Stimulated activated effector memory CD8-positive, alpha-beta T cell treated with anti-CD3 and anti-CD28 coated beads, Interleukin-12 subunit alpha, Interleukin-12 subunit beta, amount 100 ng/mL, for 72 hours (primary cell): ENCODE measurements at places on chromosomes 1 and 21.

- no peak for DNase-seq
Observed at GRCh38 chr1:84427250-84428188, 29.2 kb downstream of the DNASE2B start.

- DNase-seq: no peak
Observed at GRCh38 chr1:201552941-201553351, 14.0 kb downstream of the NAV1 start.

GRCh38 chr1:35860696-35861095, 22.3 kb upstream of the AGO1 start:
- no peak for DNase-seq

DNA sequence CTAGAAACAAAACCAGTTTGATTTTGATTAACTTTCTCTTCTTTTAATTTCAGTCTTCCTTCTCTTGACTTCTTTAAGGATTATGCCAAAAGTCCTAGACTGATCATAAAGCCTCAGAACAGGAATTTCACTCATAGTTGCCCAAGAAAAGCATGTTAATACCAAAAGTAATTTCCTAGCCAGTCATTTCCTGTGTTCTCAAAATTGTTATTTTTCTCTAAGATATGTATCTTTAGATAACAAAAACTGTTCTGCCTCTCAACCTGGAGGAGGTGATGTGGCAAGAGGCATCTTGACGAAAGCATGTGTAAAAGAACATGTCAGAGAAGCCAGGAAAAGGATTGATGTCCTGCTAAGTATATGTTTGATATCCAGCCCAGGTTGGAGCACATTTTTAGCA, 78.0 kb upstream of the IPO9 start:
- DNase-seq: no peak
